Activated CD8-positive, alpha-beta memory T cell treated with anti-CD3 and anti-CD28 coated beads for 4 hours (primary cell): ENCODE measurements at places on chromosomes 3 and 15.

GRCh38 chr3:131883711-131884407, 151.0 kb downstream of the CPNE4 start:
- DNase-seq: no peak

GRCh38 chr3:185586686-185587039, 568 bp downstream of the SENP2 start:
- no peak for DNase-seq

- peak; percentile 76 for DNase-seq
Measured at GRCh38 chr3:172550347-172550943, 27.2 kb upstream of the TNFSF10 start.

- no peak for DNase-seq
Measured at GRCh38 chr3:193734737-193735366, 141.8 kb downstream of the OPA1 start.

DNA sequence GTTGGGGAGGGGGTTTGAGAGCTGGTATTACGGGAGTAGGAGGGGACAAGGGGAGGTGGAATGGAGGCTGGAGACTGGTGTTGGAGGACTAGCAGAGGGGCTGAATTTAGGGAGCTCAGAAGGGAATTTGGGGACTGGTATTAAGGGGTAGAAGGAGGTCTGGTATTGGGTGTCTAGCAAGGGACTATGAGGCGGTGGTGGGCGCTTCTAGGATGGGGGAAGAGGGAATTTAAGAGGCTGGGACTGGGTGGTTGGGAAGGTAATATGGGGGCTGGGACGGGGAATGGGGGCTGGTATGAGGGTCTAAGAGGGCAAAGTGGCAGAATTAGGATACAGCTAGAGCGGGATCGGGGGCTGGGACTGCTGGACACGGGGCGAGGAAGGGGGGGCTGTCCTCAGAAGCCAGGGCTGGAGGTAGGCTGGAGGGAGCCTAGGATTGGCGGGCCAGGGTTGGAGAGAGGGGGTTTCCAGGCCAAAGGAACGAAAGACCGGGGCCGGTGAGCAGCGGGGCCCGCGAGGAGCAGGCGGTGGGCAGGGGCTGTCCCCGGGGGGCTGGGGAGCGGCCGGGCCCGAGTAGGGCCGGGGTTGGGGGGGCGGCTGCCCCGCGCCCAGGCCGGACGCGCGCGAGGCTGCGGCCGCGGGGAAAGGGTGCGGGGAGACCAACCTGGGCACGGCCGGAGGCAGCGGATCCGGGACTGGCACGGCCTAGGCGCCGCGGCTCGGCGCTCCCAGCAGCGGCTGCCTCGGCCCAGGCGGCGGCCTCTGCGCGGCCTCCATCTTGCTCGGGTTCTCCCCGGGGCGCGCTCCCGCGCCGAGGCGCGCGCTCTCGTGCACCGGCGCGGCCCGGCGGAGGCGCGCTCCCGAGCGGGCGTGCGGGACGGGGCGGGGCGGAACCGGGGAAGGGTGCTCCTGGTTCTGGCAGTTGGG, at the start of gene LHFPL4:
TSS of gene LHFPL4 (minus strand) at position 802 of the 927 bp plus-strand sequence. CDS start 1,143 bp downstream, outside the sequence.
- DNase-seq: no peak

DNA sequence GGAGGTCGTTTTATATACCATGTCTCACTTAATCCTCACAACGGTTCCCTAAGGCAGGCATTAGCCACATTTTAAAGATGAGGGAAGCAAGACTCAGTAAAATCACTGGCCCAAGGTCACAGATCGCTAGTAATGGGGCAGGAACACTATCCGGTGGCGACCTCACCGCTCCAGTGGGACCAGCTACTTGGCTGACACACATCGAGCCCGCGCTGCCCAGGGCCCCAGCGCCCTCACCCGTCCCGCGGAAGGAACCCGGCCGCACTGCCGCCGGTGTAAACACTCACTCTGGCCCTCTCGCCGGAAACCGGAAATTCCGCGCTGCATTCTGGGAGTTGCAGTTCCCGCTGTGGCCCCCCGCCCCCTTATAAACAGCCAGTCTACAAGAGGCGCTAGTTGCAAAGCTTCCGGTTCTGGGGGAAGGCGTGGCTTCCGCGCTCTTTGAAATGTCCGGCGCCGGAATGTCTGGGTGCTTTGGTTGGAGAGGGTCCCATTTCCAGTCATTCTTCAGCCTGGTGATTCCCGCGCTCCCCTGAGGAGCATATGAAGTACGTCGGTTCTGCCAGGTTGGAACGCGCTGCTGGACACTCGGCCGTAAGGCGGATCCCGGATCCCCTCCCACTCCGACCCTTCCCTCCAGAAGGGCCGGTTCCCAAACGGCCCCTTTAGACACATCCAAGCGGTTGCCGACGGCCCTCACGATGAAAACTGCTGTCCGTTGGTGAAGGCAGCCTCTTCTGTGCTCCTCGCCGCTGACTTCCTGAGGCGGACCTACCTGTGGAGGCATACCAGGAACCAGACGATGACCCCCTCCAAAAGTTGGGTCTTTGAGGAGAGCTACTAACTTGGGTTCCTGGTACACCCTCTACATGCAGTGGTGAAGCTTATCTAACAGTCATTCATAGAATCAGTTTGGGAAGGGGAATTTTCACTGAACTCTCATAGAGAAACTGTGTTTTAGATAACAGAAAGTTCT, at the start of gene UBL7:
TSS of gene UBL7 (minus strand) at position 290 of the 976 bp plus-strand sequence. CDS start 2,293 bp downstream, outside the sequence.
- DNase-seq: peak; percentile 95

DNA sequence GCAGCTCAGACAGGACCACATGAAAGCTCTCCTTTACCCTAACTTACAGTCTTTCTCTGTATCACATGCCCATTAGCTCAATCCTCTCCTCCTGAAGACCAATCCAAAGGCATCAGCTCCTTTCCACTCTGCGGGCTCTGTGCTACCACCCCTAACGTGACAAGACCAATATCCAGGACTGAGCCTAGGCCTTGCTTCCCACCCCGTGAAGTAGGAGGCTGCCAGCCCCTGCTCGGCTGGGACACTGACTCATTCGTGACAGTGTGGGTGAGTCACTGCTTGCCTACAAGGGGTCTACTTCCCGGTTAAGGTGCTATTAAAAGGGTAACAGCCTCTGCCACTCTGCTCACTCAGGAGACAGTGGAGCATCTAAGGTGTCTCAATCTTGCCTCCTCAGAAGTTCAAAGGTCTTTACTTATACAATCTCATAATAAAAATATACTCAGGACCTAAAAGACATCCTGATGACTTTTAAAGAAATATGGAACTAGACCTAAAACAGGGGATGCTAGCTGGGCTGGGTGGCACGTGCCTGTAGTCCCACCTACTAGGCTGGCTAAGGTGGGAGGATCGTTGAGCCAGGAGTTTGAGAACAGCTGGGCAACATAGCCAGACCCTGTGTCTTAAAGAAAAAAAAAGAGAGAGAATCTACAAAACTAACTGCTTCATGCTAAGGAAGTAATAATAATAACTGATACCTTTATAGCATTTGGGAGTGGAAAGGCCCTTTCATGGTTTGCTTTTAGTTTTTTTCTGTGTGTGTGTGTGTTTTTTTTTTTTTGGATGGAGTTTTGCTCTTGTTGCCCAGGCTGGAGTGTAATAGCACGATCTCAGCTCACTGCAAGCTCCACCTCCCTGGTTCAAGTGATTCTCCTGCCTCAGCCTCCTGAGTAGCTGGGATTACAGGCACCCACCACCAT, 55.0 kb downstream of the TMEM44 start:
- DNase-seq: peak; percentile 30

GRCh38 chr3:2372306-2372705, 273.6 kb downstream of the CNTN4 start:
- no peak for DNase-seq

- no peak for DNase-seq
Measured at GRCh38 chr3:126373682-126374601, 16.7 kb upstream of the KLF15 start.

- no peak for DNase-seq
Measured at GRCh38 chr3:55165278-55165677, 237.4 kb upstream of the LRTM1 start.

- no peak for DNase-seq
Measured at GRCh38 chr3:128167646-128167972, 14.3 kb downstream of the EEFSEC start.

DNA sequence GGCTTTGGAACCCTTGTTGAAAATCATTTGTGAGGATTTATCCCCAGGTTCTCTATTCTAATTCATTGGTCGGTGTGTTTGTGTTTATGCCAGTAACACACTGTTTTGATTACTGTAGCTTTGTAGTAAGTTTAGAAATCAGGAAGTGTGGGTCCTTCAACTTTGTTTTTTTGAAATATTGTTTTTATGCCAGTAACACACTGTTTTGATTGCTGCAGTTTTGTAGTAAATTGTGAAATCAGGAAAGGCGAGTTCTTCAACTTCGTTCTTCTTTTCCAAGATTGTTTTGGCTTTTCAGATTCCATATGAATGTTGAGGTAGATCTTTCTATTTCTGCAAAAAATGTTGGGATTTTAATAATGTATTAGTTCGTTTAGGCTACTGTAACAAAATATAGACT, 314.6 kb downstream of the RPLP1 start:
- DNase-seq: no peak

DNA sequence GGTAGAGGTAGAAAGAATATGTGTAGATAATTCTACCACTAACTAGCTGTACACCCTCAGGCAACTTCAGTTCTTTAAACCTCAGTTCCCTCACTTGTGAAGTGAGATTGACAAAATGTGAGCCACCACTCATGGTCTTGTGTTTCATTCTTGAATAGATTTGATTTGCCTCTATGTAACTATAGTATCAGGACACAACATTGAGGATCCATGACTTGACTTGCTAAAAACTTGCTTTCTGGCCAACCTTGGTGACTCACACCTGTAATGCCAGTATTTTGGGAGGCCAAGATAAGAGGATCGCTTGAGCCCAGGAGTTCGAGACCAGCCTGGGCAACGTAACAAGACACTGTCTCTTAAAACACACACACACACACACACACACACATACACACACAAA, 115.8 kb upstream of the FLNB start:
- DNase-seq: no peak

GRCh38 chr3:119562307-119562961, 3.0 kb upstream of the CD80 start:
- DNase-seq: no peak

DNA sequence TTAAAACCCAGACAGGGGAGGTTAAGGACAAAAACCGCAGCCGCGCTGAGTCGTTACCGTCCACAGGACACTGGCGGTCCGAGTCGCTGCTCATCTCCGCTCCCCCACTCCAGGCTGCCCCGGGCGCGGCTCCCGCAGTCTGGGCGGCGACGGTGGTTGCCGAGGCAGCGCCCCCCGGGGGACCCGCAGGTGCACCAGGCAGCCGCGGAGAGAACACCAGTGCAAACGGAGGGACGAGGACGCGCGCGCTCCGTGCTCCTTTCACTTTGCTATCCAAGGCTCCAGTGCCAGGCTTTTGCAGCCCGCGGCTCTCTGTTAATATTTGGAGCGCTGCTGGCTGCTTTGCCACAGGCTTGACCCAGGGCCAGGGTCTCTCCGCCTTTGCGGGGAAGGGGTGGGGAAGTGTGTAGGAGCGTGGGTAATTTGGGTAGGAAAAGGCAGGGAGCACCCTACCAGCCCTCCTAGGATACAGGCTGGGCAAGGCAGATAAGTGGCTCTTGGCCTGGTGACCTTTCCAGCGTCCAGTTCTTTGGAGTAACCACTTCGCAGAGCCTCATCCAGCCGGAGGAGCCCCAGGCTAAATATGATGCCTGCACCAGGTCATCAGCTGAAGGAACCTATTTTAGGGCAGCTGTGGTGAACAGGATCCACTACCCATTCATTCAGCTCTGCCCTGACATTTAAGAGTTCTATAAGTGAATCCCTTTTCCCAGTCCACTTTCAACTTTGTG, at the start of gene GADL1:
TSS of gene GADL1 (minus strand) at position 141 of the 731 bp plus-strand sequence. CDS start at position 94, 47 bp downstream.
- DNase-seq: no peak
